ENCODE measurements at places on chromosomes 16 and 17. TPM values are rescaled to one million over a fixed set of nuclear protein-coding genes. Genes with fewer than 3 reads are reported as not detected.

DNA sequence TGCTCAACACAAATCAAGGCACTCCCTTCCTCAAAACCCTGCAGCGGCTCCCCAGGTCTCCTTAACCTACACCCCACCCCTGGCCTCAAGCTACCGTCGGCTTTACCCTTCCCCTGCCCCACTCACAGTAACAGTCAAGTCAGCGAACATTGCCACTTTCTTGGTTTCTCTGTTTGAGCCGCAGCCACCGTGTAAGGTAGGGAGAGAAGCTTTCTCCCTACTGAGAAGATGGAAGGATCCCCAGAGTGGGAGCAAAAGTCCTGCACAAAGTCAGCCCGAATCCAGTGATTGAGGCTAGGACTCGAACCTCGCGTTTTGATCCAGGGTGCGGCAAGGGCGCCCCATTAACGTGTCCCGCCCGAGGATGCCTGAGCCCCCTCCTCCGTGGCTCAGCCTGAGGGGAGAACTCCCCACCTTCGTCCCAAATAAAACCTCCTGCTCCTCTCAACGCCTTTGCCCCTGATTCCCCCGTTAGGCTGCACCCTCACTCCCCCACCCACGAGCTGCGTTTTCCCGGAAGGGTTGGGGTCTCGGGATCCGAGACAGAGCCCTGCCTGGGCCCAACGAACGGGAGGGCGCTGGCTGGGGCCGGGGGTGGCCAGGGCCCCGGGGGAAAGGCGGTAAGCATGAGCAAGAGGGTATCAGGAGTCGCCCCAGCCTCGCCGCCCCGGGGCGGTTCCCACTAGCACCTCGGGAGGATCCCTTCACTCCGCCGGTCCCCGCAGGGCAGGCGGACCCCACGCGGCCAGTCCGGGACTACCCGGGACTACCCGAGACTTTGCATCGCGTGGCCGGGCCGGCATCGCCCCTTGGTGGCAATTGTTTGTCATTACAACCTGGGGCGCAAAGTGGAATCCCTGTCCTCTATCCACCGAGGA, 9.9 kb upstream of the NAGS start:
- no peaks in the 10 kb centered on the region for H3K36me3 ChIP-seq
- H3K27ac ChIP-seq = no peak overlapping the region

GRCh38 chr17:4744999-4745969, 5.6 kb upstream of the CXCL16 start:
- H3K27ac ChIP-seq = no peak overlapping the region
- peaks cover 8% of the 10 kb centered on the region for H3K27me3 ChIP-seq
- H3K4me3 ChIP-seq = no peak overlapping the region
- no peaks in the 10 kb centered on the region for H3K36me3 ChIP-seq

DNA sequence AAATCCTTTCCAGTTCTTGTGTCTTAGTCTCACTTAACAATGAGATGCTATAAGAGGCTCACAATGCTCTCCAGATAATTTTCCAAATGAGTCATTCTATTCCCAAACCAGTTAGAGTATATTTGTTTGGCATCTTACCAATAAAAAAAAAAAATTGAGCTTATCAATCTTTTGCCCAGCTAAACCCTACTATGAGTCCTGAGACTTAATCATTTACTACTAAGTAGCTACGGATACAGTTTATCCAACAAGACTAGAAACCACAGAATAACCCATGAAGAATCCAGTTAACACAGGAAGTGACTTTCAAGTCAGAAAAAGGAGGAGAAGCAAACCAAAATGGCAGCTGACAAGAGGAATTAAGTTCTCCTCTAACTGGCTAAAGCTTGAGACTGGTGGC, 330.3 kb upstream of the XYLT1 start:
- H3K27ac ChIP-seq = no peak overlapping the region
- H3K36me3 ChIP-seq = no peaks in the 10 kb centered on the region
- DNase-seq = no peak
- H3K4me1 ChIP-seq = no peaks in the 10 kb centered on the region

DNA sequence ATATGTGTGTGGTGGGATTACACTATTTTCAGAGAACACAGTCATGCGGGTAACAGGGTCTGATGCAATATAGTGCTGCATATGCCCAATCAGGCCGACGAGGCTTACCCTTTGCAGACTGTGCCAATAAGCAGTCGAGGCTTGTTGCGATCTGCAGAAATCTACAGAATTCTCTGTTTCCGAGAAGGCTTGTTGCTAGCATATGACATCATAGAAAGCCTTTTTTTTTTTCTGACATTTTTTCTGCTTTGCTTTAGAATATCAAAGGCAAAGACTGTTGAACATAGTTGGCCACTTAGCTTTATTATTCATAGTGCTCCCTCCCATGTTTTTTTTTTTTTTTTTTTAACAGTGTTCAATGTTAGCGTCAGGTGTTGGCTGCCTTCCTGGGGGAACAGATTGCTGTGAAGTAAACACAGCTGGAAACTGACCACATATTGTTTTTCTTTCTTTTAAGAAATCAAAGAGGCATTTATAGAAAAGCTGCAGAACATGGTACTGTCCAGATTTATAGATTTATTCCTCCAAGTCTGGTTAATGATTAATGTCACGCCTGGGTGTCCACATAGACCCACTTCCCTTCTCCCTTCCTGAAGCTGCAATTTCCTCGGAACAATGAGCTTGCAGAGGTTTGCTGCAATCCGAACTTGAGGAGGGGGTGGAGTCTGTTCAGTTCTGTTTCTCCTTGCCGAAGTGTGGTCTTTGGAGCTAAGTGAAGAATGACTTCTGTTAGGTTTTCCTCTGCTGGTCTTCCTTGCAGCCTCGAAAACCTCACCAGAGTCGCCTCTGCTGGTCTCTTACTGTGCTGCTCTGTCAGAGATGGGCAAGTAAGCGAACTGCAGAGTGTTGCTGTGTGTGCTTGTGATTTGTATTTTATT, 87.3 kb downstream of the MAP2K6 start:
- no peak overlapping the region for H3K27ac ChIP-seq
- DNase-seq = no peak
- no peak overlapping the region for H3K4me3 ChIP-seq
- H3K36me3 ChIP-seq = no peaks in the 10 kb centered on the region
- no peaks in the 10 kb centered on the region for H3K4me1 ChIP-seq
- no peaks in the 10 kb centered on the region for H3K27me3 ChIP-seq

DNA sequence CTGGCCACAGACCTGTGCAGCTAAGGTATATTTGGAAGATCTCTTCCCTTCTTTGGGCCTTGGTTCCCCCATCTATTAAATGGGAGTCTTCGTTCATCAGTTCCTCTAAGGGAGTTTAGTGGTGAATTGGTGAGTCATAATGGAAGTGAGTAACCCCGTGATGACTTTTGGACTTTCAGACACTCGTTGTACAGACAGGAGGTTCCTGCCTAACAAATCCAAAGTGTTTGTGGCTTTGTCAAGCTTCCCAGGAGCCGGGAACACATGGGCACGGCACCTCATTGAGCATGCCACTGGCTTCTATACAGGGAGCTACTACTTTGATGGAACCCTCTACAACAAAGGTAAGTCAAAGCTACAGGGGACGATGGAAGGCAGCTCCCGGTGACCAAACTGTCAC, 40.4 kb downstream of the WSCD1 start:
- no peak for DNase-seq
- no peaks in the 10 kb centered on the region for H3K4me1 ChIP-seq
- H3K27me3 ChIP-seq = no peaks in the 10 kb centered on the region
- H3K4me3 ChIP-seq = no peak overlapping the region

- no peak overlapping the region for H3K27ac ChIP-seq
These were observed 63.6 kb upstream of the TBX2 start for GRCh38 chr17:61335845-61336655.

GRCh38 chr17:44269535-44270240, 1.8 kb upstream of the SLC4A1 start:
- H3K4me3 ChIP-seq = no peak overlapping the region
- H3K4me1 ChIP-seq = no peaks in the 10 kb centered on the region
- H3K36me3 ChIP-seq = no peaks in the 10 kb centered on the region
- no peak for DNase-seq
- no peak overlapping the region for H3K27ac ChIP-seq

OR1A1 gene
- total RNA-seq = not detected

DNA sequence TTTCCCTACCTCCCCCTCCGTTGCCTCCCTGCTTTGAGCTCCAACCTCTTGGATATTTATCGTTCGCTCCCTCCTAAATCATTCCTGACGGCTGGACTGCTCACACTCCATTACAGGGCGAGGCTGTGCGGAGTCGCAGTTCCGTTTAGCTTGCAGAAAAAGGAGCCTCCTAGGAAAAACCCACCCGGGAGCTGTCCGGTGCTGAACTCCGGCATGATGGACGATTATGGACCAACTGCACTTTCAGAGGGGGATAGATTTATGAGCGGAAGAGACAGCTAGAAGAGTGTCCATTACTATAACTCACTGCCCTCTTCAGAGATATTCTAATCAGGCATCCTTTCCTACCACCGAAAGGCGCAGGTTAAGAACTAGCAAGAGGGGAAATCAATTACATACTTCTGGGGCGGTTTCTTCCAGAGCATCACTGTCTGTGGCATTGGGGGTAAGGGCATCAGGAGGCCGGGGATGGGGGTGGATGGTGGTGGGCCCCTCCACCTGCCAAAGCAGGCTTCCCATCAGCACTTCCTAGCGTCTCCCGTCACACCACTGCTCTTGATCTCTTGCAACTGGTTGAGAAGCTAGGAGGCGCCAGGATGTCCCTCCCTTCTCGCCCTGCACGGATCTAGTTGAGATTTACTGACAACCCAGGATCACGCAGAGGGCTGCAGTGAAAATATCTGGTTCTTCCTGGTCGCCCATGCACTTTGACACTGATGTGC, 251.2 kb downstream of the ENGASE start:
- H3K27ac ChIP-seq = no peak overlapping the region
- no peaks in the 10 kb centered on the region for H3K4me1 ChIP-seq
- no peak overlapping the region for H3K4me3 ChIP-seq
- H3K27me3 ChIP-seq = no peaks in the 10 kb centered on the region
- no peak for DNase-seq
- no peaks in the 10 kb centered on the region for H3K36me3 ChIP-seq

COX6A2 gene
- total RNA-seq = not detected

SLFN14 gene
- 0.16 TPM for total RNA-seq

GRCh38 chr16:34078691-34079090, 619.3 kb downstream of the TP53TG3F start:
- DNase-seq = no peak
- H3K27me3 ChIP-seq = no peaks in the 10 kb centered on the region
- H3K4me3 ChIP-seq = no peak overlapping the region
- no peaks in the 10 kb centered on the region for H3K36me3 ChIP-seq
- H3K27ac ChIP-seq = no peak overlapping the region
- H3K4me1 ChIP-seq = no peaks in the 10 kb centered on the region

DNA sequence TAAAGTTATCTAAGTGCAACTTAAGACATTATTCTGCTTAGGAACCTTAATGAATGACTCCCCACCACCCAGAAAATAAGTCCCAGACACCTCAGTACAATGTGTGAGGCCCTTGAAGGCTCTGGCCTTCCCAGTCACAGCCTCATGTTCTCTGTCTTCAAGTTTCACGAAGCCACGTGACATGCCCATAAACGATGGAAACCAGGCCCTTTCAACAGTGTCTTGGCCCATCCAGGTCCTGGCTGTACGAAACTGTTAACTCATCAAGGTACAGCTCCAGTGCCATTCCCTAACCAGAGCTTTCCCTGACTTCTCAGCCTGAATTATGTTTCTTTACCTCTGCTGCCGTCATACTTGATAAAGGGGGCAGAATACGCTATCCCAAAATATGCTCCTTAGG, 69.0 kb downstream of the ARHGAP17 start:
- no peak for DNase-seq
- no peak overlapping the region for H3K4me3 ChIP-seq
- H3K27ac ChIP-seq = no peak overlapping the region
- H3K36me3 ChIP-seq = peaks cover 18% of the 10 kb centered on the region
- no peaks in the 10 kb centered on the region for H3K4me1 ChIP-seq
- H3K27me3 ChIP-seq = no peaks in the 10 kb centered on the region

- DNase-seq = no peak
- H3K27ac ChIP-seq = peak overlapping the region; percentile 76
- peak overlapping the region; percentile 90 for H3K4me3 ChIP-seq
- H3K27me3 ChIP-seq = no peaks in the 10 kb centered on the region
These were observed 1.2 kb downstream of the EVI2A start for GRCh38 chr17:31320241-31320640.

Measured in CD8-positive, alpha-beta memory T cell (primary cell).